PC-9 (cell line): ENCODE measurements at places on chromosomes 6 and 20. TPM values are rescaled to one million over a fixed set of nuclear protein-coding genes. Genes with fewer than 3 reads are reported as not detected.

The FAM209B gene
- total RNA-seq: not detected in 2 replicates

The CRYBG1 gene
- 42.7 and 49.3 TPM in 2 replicates for total RNA-seq

DNA sequence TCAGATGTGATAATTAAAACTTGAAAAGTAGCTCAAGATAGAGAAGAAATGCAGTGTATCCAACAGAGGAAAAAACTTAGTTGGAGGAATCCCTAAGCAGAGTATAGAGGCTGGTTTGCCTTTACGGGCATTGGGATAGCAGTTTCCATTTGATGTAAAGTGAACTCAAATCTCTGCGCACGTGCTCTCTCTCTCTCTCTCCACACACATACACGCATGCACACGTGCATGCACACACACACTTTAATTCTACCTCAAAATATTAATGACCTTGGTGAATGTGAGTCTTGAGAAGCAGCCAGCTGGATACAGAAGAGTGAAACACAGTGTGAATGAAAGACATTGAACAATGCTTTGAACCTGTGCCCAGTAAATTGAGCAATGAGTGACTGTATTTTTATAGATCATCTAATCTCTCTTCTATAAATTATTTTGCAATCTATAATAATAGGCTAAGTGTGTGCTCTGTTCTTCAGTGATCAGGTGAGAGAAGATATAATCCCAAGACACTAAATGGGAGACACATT lies 247.7 kb upstream of the FAM83B start:
- no peak for DNase-seq

DNA sequence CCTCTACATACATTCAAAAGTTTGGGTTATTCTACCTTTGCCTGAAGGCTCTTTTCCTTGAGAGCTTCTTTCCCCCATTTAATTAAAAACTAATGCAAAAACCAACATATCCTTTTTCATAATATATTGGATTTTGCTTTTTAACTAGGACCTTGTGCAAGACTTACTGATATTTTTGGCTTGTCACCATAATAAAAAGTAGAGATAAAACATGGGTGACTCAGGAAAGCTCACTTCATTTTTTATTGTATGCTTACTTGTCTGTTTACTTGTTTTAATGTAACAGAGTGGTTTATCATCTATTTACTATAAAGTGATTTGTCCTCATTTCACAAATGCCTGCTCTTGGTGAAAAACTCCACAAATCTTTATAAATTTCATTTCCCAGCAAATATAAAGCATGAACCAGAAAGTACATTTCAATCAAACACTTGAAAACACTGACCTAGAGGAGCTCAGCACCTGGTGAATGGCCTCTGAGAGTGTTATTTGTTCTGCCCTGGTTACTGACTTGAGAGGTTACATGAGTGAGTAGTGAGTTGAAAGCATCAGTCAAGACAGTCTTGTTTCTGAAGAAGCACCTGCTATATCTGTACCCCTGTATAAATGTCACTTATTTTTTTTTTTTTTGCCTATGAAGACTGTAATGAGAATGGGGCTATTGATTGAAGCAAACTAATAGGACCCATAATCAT lies 20.8 kb downstream of the ADGRG6 start:
- no peak for DNase-seq

GRCh38 chr20:58131151-58131550 lies 97.3 kb downstream of the ANKRD60 start:
- no peak for DNase-seq

DNA sequence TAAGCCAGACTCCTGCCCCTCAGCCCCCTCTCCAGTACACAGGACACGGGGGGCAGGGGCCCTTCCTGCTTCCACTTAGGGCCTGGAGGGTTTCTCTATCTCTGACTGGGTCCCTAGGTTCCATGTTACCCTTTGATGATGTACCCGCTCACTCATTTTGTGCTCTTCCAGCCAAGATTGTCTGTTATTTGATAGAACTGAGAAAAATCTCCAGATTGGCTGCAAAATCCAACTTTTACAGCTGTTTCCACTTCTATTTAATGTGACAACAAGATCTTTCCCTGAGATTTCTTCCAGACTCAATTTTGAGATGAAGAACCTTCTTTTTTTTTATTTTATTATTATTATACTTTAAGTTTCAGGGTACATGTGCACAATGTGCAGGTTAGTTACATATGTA lies 85.7 kb downstream of the TMEM170B start:
- no peak for DNase-seq

GRCh38 chr6:89997456-89998445 lies 103.5 kb downstream of the GJA10 start:
- no peak for DNase-seq

DNA sequence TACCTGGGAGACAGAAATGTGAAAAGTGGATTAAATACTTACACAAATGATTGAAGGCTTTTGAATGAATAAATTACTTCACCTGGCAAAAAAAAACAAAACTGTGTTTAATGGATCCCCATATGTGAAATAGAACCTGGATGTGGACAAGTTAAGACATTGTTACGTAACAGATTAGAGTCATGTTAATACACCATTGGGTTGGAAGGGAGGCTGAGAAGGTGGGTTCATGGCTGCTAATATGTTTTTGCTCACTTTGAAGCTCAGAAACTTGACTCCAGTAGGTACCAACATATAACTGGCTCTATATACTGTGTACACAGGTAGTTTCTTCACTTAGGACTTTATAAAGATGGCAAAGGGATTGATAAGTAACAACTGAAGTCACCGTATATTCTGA lies 21.4 kb upstream of the TENT5A start:
- no peak for DNase-seq

DNA sequence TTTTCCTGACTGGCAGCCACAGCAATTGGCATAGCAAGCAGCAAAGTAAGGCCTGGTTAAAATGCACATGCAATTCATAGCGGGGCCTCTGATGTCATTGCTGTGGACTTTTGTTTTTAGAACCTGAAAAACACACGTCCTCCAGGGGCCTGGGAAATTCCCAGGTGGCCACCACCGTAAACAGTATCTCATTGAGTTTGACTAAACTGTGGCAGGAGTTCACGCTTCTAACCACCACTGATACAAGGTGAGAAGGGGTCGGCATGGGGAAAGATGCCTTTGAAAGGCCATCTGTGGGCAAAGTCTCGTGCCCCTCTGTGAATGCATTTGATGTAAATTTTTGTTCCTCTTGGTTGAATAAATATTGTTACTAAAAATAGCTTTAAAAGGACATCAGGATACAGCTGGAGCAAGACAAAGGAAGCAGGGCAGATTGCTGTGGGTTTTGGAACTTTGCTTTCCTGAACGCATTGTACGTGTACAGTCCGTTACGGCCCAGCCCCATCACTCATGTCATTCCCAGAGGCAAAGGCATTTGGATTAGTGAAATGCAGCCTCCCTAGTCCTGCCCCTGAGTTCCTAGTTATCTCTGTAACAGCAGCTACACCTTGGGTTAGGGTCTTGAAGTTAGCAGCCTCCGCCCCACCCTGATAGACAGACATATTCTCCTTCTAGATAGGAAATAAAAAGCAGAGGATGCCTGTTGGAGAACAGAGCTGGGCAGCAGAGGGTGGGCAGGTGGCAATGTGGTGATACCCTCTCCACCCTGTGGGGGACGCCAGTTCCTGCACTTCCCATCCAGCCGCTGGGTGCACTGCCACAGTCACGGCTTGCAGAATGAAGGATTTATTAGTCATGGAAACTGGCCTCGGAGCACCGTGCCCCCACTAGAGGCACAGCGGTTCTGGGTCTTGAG lies 80.3 kb downstream of the ZDHHC14 start:
- DNase-seq: no peak
